ENCODE measurements at places on chromosomes 6 and 20.
A peak's percentile ranks its signal among the peaks of the same experiment; 100 is the strongest.

DNA sequence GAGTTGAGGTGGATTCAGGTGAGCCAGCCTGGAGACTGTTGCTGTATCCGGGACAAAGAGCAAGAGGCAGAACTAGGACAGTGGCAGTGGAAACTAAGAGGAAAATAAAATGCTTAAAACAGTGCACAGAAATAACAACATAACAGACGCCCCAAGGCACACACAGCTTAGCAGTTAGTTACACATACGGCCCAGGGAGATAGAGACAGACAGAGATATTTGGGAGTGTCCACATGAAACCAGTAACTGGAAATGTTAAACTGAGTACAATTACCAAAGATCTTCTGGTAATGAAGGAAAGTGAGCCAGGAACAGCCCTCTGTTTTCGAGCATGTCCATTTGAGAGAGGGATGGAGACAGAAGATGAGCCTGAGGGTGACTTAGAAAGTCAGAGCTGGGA lies 237.5 kb upstream of the QKI start:
- DNase-seq: no peak

DNA sequence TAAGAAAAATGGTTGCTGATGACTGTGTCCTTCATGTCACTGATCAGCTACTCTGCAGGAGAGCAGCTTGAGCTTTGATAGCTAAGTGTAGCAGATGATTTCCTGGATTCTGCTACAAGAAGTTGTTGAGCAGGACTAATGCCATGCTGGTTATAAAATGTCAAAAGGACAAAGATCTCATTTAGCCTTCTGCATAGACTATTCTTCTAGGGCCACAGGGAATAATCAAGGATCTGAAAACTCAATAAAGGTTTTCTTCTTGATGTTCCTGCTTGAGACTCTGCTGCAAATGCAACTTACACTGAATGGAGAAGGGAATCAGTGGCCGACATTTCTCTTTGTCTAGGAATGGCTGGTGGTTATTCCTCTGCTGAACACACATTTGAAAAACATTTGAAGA lies 360.3 kb upstream of the PTCHD4 start:
- no peak for DNase-seq

GRCh38 chr20:63452821-63453523 lies 19.5 kb downstream of the KCNQ2 start:
- no peak for DNase-seq

- no peak for DNase-seq
These were observed 27.0 kb upstream of the ECI2 start for GRCh38 chr6:4162370-4162769.

- DNase-seq: no peak
These were observed 50.8 kb downstream of the OR2B2 start for GRCh38 chr6:27861276-27861840.

DNA sequence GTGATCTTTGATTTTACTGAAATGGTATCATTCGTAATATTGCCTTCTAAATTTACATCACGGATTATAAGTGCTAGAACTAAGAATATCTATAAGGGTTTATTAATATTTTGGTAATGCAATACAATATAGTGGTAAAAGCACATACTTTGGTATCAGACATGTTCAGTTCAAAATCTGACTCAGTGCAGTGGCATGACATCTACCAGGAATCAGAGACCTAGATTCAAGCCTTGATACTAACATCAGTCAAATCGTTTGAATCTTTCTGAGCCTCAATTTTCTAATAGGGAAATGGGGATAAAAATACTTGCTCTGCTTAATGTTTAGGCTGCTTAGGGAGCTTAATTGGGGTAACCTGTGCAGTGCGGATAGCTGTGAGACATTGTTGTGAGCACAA lies 488.0 kb downstream of the BCKDHB start:
- no peak for DNase-seq

- DNase-seq: no peak
These were observed 193.0 kb upstream of the TSHZ2 start for GRCh38 chr20:52779125-52779524.

DNA sequence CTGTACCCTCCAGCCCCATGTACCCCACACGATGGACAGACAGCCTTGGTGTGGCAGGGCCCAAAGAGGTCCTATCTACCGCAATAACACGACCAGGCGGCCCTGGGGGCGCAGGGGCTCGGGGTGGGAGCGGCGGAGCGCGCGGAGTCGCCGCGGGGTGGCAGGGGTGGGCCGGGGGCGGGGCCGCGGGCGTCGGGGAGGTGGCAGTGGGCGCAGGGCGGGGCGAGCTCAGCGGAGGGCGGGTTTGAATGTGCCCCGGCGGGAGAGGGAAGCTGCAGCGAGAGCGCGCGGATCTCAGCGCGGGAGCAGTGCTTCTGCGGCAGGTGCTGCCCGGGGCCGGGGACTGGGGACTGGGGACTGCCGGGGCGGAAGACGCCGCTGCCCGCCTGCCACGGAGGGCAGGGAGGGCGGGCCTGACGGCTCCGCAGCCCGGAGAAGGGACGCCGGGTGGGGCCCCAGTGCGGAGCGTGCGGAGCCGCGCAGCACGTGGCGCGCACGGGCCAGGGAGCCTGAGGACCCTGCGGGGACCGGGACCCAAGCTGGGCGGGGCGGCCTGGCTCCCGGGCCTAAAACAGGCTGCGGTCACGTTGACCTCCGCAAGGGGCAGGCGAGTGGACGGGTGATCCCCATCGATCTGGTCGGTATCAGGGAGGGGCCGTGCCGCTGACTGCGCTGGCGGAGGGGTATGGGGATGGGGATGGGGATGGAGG lies at the start of gene SLC29A1:
TSS of gene SLC29A1 (plus strand) at position 277 of the 710 bp plus-strand sequence. CDS start 3,719 bp downstream, outside the sequence.
- DNase-seq: peak; percentile 82

GRCh38 chr6:56688521-56688920 lies 45.8 kb upstream of the DST start:
- no peak for DNase-seq

- DNase-seq: no peak
These were observed 232.8 kb downstream of the UBE3D start for GRCh38 chr6:82832811-82833210.

DNA sequence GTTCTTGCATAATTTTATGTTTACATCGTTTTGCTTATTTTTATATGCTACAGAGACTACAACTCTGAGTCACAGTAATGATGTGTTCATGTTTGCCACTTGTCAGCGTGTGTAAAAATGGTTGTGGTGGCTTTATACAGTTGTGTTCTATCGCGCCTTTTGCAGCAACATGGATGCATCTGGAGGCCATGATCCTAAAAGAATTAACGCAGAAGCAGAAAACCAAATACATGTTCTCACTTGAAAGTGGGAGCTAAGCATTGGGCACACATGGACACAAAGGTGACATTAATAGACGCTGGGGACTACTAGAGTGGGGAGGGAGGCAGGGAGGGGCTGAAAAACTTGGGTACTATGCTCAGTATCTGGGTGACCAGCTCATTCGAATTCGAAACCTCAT lies 996 bp upstream of the SEC23B start:
- DNase-seq: peak; percentile 53

DNA sequence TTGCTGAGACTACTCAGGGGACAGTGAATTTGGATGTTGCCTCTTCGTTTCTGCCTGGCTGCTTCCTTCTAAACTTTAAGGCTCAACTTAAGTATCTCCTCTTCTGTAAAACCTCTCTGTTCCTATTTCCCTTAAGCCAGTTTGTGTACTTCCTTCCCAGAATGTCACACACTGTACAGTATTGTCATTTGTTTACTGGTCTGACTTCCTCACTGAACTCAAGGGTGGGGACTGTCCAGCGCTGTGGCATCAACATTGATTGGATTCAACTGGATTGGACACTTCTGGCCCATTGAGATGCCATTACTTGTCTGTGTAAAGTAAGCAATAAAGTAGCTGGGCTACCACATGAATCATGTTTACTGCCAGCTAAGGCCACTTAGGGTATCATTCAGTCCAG lies 69.7 kb downstream of the ANKS1A start:
- DNase-seq: no peak

DNA sequence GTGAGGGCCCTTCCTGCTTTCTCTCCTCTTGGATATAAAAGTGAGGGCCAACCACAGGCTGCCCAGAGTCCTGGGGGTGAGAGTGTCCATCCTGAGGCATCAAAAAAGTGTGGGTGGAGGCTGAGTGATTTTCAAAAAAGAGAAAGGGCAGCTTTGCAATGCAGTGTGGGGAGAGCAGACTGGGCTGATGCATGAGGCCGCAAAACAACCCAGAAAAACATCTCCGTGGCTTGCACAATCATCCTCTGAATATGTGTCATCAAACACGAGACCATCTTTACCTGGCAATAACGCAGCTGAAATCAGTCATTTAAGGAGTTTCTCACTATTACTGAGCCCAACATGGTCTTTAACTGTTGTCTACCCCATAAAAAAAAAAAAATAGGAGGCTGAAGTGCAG lies 191.2 kb upstream of the SOX4 start:
- DNase-seq: no peak

GRCh38 chr20:19978511-19979210 lies 38.5 kb upstream of the NAA20 start:
- DNase-seq: no peak

- no peak for DNase-seq
These were observed 799 bp upstream of the ME1 start for GRCh38 chr6:83431545-83432155.

DNA sequence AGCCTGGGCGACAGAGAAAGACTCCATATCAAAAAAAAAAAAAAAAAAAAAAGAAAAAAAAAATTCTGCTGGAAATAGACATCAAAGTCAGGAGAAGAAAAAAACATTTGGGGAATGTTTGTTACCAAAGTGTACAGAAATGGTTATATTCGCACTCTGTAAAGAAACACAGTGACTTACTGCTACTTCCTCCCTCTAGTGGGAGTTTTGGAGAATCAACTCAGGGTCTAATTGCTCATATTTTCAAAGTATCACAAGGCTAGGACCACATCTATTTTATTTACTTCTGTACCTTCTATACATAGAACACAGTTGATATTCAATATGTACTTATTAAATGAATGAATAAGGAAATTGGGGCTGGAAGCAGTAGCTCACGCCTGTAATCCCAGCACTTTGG lies 24.4 kb downstream of the ARG1 start:
- peak; percentile 22 for DNase-seq

GRCh38 chr6:159163901-159164370 lies 5.3 kb upstream of the FNDC1 start:
- DNase-seq: no peak

- DNase-seq: no peak
These were observed 60.5 kb downstream of the CYB5R4 start for GRCh38 chr6:83920017-83920416.

- DNase-seq: peak; percentile 56
These were observed 139.7 kb downstream of the PRDM13 start for GRCh38 chr6:99746261-99746895.

GRCh38 chr20:14732343-14732742 lies 394.9 kb upstream of the FLRT3 start:
- no peak for DNase-seq

DNA sequence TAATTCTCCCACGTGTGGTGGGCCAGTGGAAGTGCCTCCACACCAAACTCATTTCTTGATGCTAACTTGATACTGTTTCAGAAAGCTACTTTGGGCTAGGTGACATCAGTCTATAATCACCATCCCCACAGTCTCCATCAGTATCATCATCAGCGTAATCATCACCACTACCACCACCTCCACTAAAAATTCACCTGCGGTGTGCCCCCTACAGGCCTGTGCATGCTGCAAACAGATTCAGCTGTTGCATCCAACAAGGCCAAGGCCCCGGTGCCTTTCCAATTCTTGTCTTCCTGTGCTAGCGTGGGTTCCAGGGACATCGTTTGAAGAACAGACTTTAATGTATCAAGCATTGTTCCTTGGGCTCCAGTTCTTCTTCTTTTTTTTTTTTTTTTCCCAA lies 201.3 kb upstream of the EXOC2 start:
- DNase-seq: no peak

- no peak for DNase-seq
These were observed 259.3 kb downstream of the TFAP2B start for GRCh38 chr6:51077821-51078518.

- DNase-seq: no peak
These were observed 205.2 kb downstream of the FARS2 start for GRCh38 chr6:5466281-5467136.

DNA sequence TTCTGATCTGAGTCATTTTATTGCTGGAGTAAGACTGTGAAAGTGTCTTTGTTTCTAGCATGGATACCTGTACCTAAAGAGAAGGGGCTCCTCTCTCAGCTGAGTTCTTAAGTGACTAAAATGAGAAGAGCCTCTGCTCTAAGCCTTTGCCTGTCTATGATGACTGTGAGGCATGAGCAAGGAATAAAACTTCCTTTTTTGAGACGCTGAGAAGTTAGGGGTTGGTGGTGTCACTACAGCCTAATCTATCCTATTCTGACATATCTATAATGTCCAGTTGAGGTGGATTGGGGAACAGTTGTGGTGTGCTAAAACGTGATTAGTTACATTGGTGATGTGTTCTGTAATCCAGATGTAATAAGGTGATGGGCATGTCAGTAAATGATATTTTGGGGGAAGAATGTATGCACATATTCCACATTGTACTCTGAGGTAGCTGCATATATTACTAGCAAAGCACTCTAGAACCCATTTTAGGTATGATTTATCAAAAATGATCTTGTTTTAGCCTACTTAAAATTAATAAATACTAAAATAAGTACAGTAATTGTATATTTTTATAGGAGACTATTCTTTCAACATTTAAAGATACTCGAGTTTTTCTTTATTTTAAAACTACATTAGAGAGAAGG lies 18.1 kb downstream of the ADGRB3 start:
- no peak for DNase-seq

DNA sequence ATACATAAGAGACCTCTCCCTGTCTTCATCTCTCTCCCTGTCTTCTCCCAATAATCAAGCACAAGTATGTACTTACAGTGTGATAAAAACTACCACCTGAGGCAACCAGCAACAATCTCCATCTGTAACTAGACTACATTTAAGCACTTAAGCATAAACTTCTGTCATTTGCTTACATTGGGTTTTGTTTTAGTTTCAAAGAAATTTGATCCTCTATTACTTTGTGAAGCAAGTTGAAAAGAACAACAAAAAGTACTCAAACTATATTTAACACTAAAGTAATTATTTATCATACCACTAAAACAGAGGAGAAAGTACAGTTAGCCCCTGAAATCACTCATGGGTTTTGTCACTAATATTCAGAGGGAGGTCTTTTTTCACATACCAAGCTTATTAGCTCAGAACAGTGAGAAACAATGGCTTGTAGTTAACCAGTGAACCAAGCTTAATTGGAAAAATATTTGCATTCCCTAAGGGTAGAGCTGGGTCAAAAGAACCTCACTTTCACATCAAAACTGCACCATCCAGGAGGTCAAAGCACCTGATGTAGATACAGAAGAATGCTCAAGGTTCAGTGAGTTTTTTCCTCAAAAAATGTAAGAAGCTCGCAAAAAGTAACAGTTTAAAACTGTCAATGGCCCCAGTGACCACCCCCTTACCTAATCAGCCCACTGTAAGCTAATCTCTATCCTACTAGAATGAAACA lies 34.1 kb downstream of the DCDC2 start:
- DNase-seq: no peak

DNA sequence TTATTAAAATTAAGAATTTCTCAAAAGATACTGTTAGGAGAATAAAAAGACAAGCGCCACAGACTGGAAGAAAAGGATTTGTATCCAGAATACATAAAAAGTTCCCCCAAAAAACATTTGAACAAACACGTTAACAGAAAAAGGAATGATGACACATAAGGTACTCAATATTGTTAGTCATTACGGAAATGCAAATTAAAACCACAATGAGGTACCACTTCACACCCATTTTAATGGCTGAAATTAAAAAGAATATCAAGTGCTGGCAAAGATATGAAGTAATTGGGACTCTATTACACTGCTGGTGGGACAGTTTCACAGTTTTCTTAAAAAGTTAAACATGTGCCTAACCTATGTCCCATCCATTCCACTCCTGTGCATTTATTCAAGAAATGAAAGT lies 51.4 kb downstream of the HECA start:
- DNase-seq: no peak
